Fibroblast of villous mesenchyme (primary cell): ENCODE measurements at places on chromosomes 2 and 18.

DNA sequence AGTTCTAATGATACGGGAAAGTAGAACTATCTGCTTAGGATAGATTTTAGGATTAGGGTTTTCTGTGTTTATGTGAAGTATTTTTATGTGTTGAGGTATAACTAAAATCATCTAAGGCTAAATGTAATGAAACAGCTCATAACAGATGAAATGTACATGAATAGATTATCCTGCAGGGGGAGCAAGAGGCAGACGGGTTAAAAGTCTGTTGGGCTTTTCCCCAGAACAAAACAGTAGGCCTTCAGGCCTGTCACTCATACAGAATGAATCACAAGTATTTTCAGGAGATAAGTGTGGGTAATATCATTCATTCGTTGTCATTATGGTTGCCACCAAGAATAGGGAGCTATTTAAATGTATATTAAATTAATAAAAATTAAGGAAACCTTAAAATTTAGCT is 107.9 kb upstream of the IL1R2 start:
- peak; percentile 68 for DNase-seq

- peak; percentile 31 for DNase-seq
Observed at GRCh38 chr2:61214171-61214570, 52.2 kb downstream of the C2orf74 start.

- DNase-seq, result peak; percentile 89
Observed at GRCh38 chr2:189350540-189351209, 90.6 kb upstream of the WDR75 start.

DNA sequence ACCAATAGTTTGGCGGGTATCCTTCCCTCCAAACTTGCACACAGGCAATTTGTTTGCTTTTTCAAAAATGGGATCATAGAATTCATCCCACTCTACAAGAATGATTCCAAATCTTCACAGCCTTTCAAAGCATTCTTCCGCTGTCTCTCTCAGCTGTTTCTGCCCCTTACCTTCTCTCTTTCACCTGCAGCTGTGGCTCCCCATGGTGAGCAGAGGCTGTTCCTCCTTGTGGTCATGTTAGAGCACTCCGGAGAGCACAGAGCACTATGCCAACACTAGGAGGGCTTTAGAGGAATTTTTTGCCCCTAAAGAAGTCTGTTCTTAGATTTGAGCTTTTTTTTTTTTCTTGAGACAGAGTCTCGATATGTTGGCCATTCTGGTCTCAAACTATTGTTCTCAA is 30.4 kb downstream of the MTHFD2 start:
- no peak for DNase-seq

GRCh38 chr2:158393886-158394285 is 62.7 kb downstream of the CCDC148 start:
- no peak for DNase-seq

DNA sequence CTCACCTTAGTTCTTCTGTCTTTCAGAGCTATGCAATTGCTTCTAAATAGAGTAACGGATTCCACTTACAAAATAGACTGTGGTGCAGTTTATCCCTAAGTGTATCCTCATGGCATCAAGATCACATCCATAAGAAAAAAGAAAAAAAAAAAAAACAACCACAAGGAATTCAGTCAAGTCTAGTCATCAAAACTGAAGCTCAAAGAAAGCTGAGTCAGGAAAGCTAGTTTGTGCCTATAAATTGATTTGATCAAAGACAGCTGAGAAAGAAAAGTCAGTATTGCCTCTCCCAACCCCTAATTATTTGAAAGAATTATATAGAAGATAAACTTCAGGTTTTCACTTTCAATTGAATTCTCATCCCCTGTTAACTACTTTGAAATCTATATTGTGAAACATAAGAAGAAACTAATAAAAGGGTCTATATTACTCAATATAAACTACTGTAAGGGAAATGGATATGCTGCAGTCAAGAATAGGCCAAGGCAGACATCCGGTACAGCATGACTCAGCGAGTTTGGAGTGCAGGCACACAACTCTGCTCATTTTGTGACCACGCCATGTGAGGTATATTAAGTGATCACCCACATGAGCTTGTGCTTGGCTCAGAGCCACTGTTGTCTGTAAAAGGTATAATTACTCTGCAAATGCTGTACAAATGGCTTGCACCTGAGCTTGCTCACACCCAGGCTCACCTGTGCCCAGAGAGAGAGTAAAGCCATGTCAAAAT is 568.1 kb upstream of the CRIM1 start:
- DNase-seq, result no peak

DNA sequence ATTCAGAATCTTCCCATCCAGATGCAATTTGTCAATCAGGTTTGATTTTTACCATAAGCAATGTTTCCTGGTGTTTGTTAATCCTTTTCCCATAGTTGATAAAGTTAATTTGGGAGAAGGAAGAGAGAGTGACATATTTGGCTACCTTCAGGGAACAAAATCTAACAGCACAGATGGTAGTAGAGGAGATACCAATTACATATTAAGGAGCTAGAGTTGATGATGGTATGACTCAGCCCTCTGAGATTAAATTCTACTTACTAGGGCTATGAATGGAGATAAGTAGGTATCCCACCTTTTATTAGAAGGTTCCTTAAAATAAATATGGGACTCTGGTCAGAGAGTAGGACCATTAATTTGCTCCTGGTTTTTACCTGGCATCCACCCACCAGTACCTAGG is 139.7 kb downstream of the EHBP1 start:
- no peak for DNase-seq

- DNase-seq, result no peak
Observed at GRCh38 chr18:74264303-74265020, 27.3 kb downstream of the CYB5A start.
